NAMALWA (cell line): ENCODE measurements at places on chromosomes 11 and 22.

DNA sequence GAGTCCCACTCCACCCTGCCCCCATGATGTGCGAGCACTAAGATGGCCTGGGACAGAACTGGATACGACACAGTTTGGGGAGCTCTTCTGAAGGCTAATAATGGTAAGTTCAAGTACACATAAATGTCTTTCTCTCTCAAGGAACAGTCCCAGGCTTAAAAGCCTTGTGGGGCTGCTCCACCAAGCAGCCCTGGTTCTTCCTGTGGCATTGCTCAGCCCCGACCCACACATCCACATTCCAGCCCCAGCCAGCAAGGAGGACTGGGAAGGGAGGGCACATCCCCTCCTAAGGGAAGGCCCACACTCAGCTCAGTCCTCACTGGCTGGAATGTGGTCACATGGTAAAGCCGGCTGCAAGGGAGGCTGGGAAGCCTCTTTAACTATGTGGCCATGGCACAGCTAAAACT is 13.3 kb upstream of the MB start:
- peak; percentile 27 for DNase-seq

DNA sequence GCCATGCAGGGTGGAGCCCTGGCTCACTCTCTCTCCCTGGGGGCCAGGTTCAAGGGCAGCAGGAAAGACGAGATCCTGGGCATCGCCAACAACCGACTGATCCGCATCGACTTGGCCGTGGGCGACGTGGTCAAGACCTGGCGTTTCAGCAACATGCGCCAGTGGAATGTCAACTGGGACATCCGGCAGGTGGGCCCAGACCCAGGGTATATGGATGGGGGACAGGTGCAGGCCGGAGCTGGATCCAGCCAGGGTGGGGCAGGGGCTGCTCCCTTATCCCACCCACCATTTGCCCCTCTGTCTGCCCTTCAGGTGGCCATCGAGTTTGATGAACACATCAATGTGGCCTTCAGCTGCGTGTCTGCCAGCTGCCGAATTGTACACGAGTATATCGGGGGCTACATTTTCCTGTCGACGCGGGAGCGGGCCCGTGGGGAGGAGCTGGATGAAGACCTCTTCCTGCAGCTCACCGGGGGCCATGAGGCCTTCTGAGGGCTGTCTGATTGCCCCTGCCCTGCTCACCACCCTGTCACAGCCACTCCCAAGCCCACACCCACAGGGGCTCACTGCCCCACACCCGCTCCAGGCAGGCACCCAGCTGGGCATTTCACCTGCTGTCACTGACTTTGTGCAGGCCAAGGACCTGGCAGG is 2.9 kb downstream of the TRPT1 start:
- DNase-seq, result no peak

DNA sequence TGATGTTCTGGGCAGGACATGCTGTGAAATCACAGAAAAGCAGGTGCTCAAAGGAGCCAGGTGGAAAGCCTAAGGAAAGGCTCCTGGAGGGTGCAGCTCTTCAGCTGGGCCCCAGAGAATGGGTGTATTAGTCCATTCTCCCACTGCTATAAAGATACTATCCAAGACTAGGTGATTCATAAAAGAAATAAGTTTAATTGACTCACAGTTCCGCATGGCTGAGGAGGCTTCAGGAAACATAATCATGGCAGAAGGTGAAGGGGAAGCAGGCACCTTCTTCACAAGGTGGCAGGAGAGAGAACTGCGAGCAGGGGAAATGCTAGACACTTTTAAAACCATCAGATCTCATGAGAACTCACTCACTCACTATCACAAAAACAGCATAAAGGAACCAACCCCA is 43.1 kb upstream of the DEUP1 start:
- no peak for DNase-seq

- no peak for DNase-seq
These were observed 693.4 kb upstream of the CCDC90B start for GRCh38 chr11:83979593-83979992.

DNA sequence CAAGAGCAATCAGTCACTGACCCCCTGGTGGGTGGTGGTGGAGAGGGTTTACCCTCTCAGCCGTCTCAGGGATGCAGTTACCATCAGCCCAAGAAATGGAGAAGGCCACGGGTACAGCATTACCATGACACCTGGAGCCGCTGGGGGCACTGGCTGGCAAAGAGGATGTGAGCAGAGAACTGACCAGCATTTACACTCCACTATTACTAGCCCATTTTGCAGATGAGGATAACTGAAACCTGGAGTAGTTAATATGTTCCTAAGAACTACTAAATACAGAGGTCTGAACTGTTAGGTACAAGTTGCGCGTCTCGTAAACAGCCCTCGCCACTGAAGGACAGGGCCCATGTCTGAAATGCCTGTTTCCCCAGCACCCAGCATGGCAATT is 79.0 kb downstream of the TIMP3 start:
- DNase-seq, result no peak

DNA sequence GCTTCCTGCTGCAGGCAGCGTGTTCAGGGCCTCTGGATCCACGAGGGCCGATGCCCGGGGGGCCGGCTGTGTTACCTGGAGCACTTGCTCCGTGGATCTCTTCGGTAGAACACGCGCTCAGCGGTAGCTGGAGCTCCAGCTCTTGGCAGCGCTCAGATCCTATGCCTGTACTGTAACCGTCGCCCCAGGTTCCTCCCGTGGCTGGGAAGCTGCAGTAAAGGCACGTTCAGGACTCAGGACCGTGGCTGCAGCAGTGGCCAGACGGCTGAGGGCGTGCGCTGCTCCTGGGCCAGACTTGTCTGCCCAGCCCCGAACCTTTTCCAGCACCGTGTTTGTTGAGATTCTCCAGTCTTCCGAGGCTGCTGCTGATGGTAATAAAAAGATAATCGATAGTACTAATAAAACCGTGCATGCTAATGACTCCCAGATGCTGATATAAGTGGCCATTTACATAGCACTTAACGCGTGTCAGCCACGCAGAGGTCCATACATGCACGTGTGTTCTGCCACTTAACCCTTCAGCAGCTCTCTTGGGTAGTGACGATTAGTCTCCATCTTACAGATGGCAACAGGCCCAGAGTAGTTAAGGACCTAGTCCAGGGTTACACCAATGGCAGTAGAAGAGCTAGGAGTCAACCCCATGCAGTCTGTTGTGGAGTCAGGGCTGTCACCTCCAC is 1.4 kb downstream of the MOV10L1 start:
- no peak for DNase-seq

DNA sequence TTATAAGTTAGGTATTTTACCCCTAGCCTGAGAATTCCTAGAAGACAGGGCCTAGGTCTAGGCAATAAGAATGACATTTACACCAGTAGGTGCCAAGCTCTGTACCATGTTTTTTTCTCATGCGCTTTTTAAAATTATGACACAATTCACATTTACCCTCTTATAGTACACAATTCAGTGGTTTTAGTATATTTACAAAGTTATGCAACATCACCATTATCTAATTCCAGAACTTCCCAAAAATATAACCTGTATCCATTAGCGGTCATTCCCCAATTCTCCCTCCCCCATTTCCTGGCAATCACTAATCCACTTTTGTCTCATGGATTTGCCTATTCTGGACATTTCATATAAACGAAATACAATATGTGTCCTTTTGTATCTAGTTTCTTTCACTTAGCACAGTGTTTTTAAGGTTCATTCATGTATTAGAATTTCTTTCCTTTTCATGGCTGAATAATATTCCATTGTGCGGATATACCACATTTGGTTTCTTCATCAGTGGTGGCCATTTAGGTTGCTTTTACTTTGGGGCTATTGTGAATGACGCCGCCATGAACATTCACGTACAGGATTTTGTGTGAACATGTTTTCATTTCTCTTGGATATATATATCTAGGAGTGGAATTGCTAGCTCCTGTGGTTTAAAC is 92.4 kb downstream of the MICAL2 start:
- DNase-seq, result no peak

DNA sequence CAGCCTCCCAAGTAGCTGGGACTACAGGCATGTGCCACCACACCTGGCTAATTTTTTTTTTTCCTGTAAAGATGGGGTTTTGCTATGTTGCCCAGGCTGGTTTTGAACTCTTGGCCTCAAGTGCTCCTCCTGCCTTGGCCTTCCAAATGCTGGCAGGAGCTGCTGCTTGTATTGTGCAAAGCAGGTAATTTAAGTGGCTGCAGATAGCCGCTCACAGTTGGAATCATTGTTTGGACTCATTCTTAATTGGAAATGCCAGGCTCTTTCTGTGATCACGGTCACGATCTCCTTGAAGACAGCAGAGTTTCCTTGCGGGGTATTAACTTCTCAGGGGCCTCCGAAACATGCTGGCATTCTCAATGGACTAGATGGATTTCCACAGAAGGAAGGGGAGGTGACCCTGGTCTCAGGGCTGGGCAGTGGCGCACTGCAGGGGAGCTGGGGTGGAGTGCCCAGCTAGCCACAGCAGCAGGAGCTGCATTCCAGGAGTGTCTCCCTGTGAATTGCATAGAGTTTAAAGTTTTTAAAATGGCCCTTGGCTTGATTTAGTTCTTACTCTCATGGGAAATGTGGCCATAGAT is 136.1 kb downstream of the MORC2 start:
- DNase-seq, result no peak

DNA sequence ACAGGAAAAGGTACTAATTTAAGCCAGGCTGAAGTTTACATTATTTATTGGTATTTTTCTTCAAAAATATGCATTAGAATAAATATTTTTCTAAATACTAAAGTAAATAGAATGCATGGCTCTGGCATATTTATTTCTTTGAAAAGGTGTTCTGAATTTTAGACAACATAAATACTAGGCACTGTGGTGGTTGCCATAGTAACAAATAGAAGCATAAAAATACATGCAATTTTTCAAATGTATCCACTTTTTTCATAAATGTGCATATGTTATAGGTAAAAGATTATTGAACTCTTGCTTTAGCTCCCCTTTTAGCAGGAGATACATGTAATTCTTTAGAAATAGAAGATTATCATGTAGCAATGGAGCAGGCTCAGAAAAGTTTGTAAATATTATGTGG is 18.4 kb downstream of the DCDC1 start:
- DNase-seq, result no peak

DNA sequence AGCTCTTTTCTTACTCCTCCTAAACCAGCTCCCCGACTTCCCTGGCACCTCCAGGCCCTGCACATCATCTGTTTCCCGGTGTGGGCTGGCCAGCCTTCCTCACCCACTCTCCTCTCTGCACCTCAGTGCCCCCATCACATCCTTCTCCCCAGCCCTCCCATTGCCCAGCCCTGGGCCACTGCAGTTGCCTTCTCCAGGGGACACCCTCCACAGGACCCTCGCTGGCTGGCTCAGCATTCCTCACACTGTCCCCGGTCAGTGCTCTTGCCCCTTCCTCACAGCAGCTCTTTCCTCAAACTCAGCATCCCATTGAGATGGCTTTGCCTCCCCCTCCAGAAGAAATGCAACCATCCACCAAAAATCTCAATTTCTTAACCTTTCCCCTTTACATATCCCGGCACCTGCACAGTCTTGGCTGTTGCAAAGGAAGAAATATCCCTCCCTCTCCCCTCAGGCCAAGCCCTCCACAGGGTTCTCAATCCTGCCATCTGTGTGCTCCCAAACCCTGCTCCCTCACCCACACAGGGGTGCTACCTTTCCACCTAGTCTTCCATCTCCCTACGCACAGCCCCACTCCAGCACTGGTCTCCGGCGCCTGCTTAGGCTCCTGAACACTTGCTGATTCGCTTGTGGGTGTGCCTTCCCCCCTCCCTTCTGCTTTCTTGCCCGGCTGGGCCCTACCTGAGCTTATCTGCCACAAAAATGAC is 19.5 kb downstream of the RPL27A start:
- DNase-seq, result no peak

DNA sequence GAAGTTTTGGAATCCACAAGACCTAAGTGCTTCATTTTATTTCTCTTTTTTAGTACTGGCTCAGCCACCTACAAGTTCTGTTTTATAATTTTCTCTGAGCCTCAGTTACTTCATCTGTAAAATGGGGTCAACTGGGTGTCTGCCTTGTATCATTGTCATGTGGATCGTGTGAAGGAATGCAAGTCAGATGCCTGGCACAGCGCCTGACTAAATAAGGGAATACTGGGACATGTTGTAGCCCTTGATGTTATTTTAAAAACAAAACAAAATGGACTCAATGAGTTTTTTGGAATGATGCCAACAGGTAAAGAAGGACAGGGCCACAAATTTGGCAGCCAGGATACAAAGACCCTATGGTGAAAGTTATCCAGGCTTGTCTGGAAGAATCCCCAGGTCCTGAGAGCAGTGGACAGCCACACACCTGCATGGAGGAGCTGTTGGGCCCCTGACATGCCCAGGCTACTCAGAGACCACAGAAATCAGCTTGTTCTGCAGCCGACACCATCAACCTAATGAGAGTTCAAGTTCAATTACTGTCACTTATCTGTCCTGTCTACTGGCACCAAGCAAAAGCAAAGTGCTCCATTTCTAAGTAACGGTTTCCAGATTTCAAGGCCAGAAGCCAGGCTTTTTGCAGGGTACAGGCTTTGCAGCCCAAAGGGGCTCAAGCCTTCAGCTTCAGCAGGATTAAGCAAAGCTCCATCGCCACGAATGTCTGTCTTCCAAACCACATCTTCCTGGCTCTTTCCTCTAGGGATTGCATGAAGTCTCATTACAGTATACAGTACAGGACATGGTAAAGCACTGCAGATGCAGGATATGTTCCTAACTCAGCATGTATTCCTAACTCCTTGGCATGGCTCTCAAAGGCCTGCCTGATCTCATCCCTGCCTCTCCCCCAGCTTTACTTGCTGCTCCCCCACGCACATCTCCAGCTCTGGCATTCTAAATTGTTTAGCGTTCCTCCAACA is 18.4 kb downstream of the DKK3 start:
- no peak for DNase-seq

- peak; percentile 71 for DNase-seq
These were observed 50.4 kb downstream of the FAM83F start for GRCh38 chr22:40044870-40045834.

GRCh38 chr11:64447831-64448598 is 89.1 kb downstream of the RPS6KA4 start:
- DNase-seq, result peak; percentile 78

DNA sequence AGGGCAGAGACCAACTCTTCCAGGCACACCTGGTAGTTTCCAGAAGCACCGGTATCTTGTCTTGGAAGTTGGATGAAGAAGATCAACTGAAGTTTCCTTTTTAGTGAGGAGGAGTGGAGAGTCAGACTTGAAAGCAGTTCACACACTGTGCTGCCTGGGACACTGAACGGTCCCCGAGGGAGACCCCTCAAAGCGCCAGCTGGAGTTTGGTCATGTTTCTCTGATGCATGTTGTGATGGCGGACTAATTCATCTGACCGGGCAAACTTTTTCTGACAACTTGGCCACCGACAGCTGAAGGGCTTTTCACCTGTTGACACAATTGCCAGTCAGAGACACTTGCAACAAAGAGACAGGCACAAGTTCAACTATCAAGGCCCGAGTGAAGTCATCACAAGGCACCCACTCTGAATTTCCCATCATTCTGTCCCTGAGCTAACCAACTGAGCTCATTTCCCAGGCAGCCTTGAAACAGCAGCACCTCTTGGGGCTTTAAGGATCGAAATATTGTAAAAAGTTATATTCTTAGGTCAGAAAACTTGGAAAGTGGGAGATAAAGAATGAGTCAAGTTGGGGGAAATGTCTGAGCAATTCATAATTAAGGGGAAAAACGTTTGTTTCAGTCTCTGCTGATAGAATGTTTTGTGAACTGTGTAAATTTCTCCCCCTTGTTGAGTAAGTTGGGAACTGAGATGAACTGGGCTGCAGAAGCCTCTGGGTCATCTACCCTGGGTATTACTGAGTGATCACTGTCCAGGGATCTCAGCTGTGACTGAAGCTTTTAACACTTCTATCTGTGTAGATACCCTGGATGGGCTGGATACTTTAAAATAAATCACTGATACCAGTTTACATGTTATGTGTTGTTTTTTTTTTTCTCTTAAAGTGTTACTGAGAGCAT is 46.2 kb downstream of the WT1 start:
- no peak for DNase-seq

GRCh38 chr11:15903246-15903645 is 453.1 kb downstream of the SOX6 start:
- DNase-seq, result no peak

GRCh38 chr11:1510928-1511327 is 24.3 kb upstream of the MOB2 start:
- no peak for DNase-seq
